NCI-H526 treated with DMSO at 0.1 percent for 48 hours (cell line): ENCODE measurements at places on chromosomes 6 and 20.

- DNase-seq, result no peak
Measured at GRCh38 chr6:451336-451735, 59.8 kb downstream of the IRF4 start.

DNA sequence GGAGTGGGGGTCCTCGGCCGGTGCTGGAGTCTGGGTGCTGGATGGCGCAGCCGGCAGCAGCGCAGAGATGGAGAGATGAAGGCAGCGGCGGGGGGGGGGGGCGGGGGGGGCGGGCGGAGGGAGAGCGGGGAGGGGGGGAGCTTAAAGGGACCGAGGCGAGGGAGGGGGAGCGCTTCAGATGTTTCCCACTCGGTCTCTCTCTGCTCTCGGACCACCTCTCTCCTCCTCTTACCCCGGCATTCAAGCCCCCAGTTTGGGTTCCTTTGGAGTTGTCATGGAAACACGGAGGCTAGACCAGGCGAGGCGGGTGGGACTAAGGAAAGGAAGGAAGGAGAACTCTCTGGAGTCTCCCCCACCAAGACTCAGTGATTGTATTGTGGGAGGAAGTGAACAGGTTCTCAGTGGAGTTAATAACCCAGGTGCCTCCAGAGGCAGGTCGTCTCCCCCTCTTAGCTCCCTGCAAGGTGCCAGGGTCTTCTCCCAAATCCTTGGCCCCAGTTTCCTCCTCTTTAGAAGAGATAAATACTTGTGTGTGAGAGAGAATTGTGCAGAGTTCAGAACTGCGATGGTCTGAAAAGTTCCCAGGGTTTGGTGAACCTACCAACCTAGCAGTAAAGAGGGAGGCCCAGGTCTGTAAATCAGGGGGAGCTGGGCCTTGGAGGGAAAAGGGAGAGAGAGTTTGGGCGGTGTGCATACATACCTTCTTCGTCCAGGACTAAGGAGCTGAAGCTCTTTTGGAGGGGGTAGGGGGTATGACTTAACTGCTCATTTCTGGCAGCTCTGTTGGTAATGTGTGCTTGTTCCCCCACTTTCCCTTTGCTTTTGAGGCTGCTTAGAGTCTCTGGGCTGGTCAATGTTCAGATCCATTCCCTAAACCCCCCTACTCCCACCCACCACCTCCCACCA, at the start of gene PRRT1:
TSS of gene PRRT1 (minus strand) at position 77 of the 906 bp plus-strand sequence. CDS start 112 bp downstream, outside the sequence.
- DNase-seq, result no peak

DNA sequence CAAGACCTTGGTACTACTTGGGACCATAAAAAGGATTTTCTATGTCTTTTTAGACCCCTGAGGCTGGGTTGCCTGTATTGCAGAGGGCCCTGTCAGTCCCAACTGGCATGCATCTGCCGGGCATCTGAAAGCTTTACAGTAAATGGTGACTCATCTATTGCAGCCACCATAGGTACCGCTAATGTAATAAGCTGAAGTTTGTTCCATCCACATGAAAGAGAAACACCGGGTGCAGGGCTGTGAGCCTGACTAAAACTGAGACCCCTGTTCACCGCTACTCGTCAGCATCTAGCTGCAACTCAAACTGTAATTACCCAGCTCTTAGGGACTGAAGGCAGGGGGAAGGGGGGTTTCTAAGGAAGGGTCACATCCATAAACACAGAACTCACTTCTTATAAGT, 49.5 kb downstream of the TRERF1 start:
- DNase-seq, result no peak

GRCh38 chr20:51495921-51496545, 46.5 kb downstream of the NFATC2 start:
- DNase-seq, result no peak

- DNase-seq, result no peak
Measured at GRCh38 chr6:81172056-81172740, 580.3 kb downstream of the TENT5A start.

- no peak for DNase-seq
Measured at GRCh38 chr20:750801-751200, 17.5 kb downstream of the SLC52A3 start.

DNA sequence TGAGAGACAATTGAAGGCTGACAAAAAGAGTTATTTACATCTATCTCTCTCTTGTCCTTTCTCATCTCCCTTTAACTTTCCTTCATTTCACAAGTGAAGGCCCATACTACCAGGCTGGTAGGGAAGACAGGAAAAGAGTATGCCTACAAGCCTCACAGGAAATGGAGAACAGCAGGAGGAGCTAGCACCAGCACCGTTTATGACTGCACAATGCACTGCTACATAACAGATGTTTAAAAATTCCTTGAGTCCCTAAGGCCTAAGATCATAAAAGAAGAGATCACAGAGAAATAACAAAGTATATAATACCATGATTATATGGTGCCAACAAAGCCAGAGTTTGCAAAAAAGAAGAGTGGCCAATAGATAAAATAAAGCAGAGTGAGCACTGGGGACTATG, 194.8 kb downstream of the UNC5CL start:
- DNase-seq, result no peak
